T-helper 2 cell (primary cell): ENCODE measurements at places on chromosomes 4 and X.

- no peak for DNase-seq
Observed at GRCh38 chr4:179750374-179750773, 2308.1 kb upstream of the AGA start.

DNA sequence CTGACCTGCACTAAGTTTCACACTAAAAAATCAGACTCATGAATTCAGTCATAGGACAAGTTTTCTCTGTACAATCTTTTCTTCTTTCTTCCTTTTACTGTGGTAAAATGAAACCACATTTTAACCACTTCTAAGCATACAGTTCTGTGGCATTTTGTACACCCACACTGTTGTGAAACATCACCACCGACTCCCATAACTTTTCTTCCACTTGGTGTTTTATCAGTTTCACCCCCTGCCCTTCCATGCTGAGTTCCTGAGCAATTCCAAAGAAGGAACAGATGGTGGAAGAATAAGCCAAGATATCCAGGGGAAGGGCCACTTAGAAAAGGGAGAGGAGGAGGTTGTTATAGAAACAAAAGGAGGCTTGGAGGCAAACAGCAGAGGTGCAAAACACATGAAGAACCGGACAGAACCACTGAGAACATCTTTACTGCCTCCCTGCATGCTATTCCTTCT, 22.6 kb downstream of the SLC25A4 start:
- DNase-seq = peak; percentile 84

- DNase-seq = no peak
Observed at GRCh38 chr4:81816031-81816761, 344.5 kb upstream of the RASGEF1B start.

DNA sequence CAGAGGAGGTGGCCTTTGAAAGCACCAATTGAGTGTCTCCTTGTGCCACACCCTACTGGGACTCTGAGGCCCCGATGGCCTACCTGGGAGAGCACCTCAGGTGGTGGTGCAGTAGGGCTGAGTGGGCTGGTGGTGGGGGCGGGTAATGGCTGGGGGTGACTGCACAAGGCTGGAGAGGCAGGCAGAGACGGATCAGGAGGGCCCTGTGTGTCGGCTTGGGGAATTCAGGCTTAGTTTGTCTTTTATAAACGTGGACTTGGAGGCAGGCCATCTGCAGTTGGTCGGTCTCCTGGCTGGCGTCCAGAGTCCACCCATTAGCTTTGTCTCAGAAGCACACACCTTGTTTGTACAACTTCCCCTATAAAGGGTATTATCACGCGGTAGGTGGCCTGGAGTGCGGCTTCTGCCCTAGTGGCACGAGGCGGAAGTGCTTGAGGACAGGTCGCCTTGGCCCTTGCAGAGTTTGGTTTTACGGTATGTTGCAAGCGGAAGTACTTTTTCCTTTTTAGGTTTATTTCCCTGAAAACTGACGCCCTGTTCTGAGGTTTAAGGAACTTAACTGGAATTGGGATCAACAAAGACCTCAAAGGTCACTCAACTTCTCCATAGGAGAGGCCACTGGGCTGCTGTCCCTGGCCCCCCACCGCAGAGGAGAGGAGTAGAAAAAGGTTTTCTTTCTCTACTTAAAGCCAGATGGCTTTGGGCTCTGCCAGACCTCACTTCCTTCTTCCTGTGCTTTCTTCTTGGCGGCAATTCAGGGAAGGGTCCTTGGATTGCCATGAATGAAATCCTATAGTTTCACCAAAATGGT, 8.0 kb downstream of the TBC1D14 start:
- DNase-seq = no peak
